Activated CD4-positive, alpha-beta T cell treated with anti-CD3 and anti-CD28 coated beads, Interleukin-2, amount 50 U/mL, for 4 hours (primary cell): ENCODE measurements at places on chromosomes 4 and X.

DNA sequence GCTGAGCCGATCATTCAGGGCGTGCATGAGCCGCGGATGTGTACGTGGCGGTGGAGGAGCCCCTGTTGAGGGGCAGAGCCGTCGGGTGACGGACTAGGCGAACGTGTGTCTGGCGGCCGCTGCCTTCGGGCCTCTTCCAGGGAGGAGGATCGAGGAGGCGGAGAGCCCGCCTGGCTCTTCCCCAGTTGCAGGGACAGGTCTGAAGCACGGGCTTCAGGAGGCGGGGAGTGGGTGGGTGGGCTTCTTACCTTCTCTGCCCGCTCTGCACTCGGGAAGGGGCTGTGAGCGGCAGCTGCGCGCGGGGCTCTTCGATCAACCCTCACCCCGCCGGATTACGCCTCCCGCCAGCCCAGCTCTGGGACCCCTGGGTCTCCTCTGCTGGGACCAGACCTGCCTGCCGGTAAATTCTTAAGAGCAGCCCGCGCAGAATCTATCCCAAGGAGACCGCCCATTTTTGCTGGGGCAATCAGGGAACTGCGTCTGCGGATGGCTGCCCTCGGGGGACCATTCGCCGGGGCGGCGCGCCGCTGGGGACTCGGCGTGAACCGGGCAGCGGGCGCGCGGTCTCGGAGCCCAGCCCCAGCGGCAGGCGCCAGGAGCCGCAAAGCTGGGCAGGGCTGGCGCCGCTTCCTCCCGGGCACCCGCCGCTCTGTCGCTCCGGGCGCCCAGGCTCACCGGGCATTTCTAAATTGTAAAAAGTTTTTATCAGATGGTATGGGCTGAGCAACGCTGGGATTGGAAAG, 4.9 kb downstream of the PLAC8 start:
- DNase-seq = peak; percentile 15

- DNase-seq = no peak
These were observed 724 bp downstream of the THOC2 start for GRCh38 chrX:123731987-123732669.

DNA sequence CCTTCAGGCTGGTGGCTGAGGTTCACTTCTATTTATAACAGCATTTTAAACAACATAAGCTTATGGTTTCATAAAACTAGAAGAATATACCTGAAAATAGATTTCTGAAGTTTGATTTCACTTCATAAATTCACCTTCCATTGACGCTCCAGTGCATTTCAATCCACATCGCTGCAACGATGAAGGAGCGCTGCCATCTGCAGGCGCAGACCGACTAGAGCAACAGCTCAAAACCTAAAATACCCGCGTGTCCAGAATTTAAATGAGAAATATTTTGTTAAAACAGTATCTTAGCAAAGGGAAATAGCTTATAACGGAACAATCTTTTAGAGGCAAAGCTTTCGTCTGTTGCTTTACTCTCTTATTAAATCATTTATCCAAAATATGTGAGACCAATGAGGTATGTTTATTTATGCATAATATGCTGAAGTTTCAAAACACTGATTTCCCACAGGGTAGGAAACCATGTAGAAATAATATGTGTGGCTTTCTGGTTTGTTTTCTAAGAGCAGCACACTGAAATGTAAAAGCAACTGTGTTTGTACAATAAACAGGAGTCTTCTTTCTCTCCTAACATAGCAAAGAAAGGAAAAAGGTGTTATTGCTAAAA, 816.4 kb upstream of the FRG1 start:
- no peak for DNase-seq

- DNase-seq = no peak
These were observed 139.1 kb upstream of the PAQR3 start for GRCh38 chr4:79078339-79078738.

DNA sequence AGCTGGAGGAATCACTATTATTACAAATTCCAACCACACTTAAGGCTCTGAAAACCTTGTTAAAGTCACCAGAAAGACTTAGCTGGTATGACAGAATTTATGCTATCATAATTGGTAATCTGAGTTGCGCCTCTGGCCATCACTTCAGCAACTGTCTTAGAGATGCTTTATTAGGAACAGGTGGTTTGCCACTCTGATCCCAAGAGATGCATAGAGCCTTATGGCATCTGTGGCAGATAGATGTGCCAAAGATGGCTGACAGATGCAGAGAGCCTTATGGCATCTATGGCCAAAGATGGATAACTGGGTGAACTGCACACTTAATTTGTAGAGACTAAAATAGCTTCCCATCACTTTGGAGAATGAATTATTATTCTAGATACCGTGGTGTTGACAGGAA, 32.3 kb upstream of the PLAC8 start:
- DNase-seq = no peak

DNA sequence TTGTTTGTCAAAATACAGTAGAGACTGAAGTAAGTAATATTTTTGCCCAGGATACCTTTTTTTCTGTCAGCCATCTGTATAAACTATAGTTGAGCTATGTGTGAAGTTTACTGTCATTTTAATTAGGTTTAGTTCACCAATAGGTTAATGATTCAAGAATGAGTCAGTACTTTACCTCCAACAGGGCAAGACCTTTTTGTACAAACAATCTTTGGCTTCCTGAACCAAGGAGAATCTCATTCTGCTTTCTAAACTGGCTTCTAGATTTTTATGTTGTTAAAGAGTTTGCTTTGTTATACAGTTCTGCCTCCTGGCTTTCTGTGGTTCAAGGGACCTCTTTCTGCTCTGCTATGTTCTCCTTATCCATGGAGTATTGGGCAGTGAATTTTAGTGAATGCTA, 412.0 kb upstream of the NR3C2 start:
- no peak for DNase-seq

DNA sequence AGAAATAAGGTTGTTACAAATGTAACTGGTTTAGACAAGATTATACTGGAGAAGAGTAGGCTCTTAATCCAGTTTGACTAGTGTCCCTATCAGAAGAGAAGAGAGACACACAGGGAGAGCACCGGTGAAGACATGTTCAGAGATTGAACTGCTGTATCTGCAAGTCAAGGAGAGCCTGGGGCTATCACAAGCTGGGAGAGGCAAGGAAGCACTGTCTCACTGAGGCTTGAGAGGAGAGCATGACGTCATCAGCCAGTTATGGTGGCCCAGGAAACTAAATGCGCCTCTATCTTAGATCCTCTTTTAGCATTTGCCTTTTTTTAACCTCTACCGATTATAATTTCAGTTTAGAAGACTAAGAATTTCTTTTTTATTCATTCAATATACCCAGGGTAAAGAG, 583.4 kb downstream of the TRAM1L1 start:
- DNase-seq = no peak

GRCh38 chrX:115606861-115607260, 45.9 kb downstream of the PLS3 start:
- DNase-seq = no peak

DNA sequence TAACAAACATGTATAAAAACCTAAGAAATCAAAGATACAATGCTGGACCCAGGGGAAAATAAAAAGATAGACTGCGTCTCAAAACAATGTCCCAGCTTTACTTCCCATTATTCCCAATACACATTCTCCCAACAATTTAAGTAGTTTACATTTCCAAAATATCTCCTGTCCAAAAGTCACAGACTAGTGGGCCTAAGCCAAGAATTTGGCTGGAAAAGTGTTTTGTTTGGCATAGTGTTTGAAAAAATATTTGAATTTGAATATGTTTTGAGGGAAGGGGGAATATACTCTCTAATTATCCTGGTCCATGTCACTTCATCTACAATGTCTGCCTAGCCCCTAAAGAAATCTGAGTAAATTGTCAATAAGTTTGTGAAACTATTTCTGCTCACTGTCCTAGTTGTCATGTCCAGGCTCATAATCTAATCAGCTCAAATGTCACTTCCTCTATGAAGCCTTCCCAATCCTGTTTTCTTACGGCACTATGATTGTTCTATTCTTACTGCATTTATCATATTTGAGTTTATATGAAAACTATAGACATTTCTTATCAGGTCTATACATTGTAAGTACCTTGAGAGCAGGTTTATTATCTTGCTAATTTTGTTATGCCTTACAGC, 74.4 kb downstream of the SEC24D start:
- DNase-seq = no peak

DNA sequence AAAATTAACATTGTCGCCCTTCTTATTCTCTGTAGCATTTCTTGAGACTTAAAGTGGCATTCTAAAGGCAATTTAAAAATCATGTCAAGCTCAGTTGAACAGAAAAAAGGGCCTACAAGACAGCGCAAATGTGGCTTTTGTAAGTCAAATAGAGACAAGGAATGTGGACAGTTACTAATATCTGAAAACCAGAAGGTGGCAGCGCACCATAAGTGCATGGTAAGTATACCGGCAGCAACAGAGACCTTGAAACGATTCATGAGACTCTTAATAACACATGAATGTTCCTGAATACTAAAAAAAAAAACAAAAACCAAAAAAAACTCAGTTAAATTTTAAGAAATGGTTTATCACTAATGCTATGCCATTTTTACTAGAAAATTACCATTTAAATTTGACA, 82.4 kb upstream of the HPRT1 start:
- no peak for DNase-seq

GRCh38 chrX:55161581-55161980, 58.6 kb upstream of the PAGE5 start:
- no peak for DNase-seq

DNA sequence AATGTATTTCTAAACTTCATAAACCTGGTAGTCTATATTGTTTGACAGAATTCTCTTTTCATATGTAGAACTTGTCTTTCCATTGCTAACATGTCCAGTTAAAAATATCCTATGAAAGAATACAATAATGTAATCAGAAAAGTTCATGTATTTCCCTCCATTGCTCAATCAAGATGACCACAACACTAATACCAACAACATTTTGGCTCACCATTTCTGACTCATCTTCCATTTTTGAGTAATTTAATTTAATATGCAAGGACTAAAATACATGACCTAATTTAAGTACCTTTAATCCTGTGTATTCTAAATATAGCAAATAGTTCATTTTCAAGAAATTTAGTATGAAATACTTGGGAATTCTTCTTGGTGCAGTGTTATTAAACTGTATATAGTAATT, 239.5 kb upstream of the GPC4 start:
- no peak for DNase-seq

GRCh38 chrX:38718311-38718710, 82.9 kb upstream of the MID1IP1 start:
- no peak for DNase-seq

DNA sequence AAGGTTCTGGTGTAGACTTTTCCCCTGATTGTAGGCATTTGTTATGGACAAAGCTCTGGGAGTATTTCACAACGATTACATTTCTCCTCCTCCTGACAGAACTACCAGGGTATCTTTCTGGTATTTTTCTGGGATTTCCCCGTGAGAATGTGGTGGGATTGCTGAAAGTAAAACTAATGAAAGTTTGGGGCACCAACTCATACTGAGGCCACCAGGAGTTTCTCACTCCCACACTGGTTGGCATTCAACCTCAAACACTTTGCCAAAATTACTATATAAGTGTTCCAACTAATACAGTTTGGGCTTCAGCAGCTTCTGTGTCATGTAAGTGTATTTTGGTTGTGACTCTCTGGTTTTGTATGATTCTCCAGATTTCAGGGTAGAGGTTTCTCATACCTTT, 855.1 kb downstream of the GLUD2 start:
- no peak for DNase-seq

GRCh38 chrX:137387646-137388045, 178.3 kb upstream of the ZIC3 start:
- no peak for DNase-seq

DNA sequence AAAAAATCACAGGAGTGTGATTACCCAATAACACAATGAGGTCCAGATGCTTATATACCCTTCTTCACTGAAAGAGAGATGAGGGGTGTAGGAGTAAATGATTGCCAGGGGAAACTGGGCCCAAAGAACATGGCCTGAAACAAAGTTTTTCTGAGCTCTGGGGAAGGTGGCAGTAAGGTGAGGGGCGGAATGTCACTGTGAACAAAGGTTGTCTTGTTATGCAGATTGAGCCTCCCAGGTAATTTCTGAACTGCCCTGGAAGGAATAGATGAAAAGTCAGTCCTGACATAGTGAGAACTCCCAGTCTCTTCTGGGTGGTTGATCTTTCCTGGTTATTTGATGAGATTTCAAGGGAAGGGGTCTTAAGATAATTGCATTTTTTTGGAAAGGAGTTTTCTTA, 2.5 kb upstream of the TMEM47 start:
- no peak for DNase-seq
